ENCODE measurements at places on chromosomes 16 and 17. TPM values are rescaled to one million over a fixed set of nuclear protein-coding genes. Genes with fewer than 3 reads are reported as not detected.

Gene KRT40
- not detected for total RNA-seq

Gene CD300E
- not detected for total RNA-seq

Gene PYY
- total RNA-seq: not detected

- peaks cover 13% of the 10 kb centered on the region for H3K4me1 ChIP-seq
- no peaks in the 10 kb centered on the region for H3K36me3 ChIP-seq
- H3K4me3 ChIP-seq: no peak overlapping the region
- H3K27ac ChIP-seq: no peak overlapping the region
Observed at GRCh38 chr16:24753000-24753399, 23.5 kb downstream of the TNRC6A start.

GRCh38 chr17:3794557-3795389 is 6.2 kb downstream of the ITGAE start:
- no peak overlapping the region for H3K27ac ChIP-seq
- no peaks in the 10 kb centered on the region for H3K4me1 ChIP-seq
- DNase-seq: no peak
- H3K36me3 ChIP-seq: no peaks in the 10 kb centered on the region

- H3K4me3 ChIP-seq: no peak overlapping the region
- H3K36me3 ChIP-seq: no peaks in the 10 kb centered on the region
- no peak overlapping the region for H3K27ac ChIP-seq
- H3K27me3 ChIP-seq: no peaks in the 10 kb centered on the region
Observed at GRCh38 chr17:57530508-57530907, 214.6 kb downstream of the CCDC182 start.

DNA sequence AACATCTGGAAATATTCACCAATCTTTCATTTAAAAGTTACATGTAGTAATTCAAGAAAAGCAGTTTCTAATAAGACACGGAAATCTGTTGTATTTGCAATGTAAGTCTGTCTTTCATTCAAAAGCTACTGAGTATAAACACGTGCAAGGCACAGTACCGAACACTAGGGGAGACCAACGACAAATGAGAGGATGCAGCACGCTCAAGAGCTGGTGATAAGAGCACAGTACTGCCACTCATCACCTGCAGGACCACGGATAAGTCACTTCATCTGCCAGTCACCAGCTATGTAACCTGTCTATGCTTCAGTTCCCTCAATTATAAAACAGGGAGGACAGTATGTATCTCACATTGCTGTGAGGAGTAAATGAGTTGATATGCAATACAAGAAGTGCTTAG is 67.1 kb downstream of the CLEC18A start:
- no peaks in the 10 kb centered on the region for H3K27me3 ChIP-seq
- H3K27ac ChIP-seq: no peak overlapping the region
- no peak overlapping the region for H3K4me3 ChIP-seq
- H3K36me3 ChIP-seq: peaks cover 46% of the 10 kb centered on the region
- H3K4me1 ChIP-seq: no peaks in the 10 kb centered on the region
- peak; percentile 29 for DNase-seq

GRCh38 chr16:23952971-23953300 is 117.2 kb downstream of the PRKCB start:
- H3K27ac ChIP-seq: no peak overlapping the region
- no peak for DNase-seq

DNA sequence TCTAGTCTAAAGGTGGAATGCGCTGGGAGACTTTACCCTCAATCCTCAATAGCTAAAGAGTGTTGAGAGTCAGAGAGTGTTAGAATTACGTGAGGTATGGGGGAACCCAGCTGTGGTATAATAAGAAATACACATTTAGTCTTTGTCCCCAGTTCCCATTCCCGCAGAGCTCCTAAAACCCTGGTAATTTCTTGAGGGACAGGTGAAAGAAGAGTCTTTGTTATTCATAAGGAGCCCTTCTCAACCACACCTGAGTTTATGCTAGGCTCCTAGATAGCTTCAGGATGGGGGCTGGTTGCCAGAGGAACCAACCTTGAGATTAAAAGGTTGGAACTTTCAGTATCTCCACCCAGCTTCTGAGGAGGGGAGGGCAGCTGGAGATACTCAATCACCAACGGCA is 5.8 kb downstream of the ZNF18 start:
- H3K36me3 ChIP-seq: no peaks in the 10 kb centered on the region
- H3K27me3 ChIP-seq: no peaks in the 10 kb centered on the region
- H3K4me1 ChIP-seq: no peaks in the 10 kb centered on the region

DNA sequence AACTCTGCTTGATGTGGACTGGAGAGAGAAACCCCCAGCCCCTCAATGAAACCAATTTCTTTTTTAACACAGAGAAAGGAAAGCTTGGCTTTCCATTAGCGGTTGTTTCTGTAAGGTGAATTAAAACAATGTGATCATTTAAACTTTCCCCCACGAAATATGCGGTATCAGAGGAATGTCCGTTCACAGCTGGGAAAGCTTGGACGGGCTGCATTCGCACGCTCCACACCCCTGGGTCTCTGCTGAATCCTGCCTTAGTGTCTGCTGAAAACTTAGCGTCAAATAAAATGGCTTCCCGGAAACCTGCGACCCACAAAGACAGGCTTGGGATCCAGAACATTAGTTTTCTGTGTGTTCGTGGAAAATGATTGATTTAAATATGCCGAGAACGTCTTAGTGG is 71.7 kb downstream of the C16orf95 start:
- H3K27ac ChIP-seq: no peak overlapping the region
- peaks cover 9% of the 10 kb centered on the region for H3K4me1 ChIP-seq
- DNase-seq: no peak
- H3K4me3 ChIP-seq: no peak overlapping the region
- H3K27me3 ChIP-seq: peaks cover 41% of the 10 kb centered on the region
- H3K36me3 ChIP-seq: no peaks in the 10 kb centered on the region

GRCh38 chr16:86609661-86610060 is 31.3 kb downstream of the FOXL1 start:
- no peaks in the 10 kb centered on the region for H3K36me3 ChIP-seq
- no peak overlapping the region for H3K27ac ChIP-seq
- DNase-seq: no peak
- H3K27me3 ChIP-seq: no peaks in the 10 kb centered on the region

GRCh38 chr17:30360086-30360808 is 18.5 kb upstream of the CPD start:
- peaks cover 6% of the 10 kb centered on the region for H3K4me1 ChIP-seq
- H3K36me3 ChIP-seq: peaks cover 3% of the 10 kb centered on the region
- H3K27me3 ChIP-seq: no peaks in the 10 kb centered on the region
- no peak overlapping the region for H3K27ac ChIP-seq
- no peak overlapping the region for H3K4me3 ChIP-seq

- peaks cover 27% of the 10 kb centered on the region for H3K4me1 ChIP-seq
- no peak overlapping the region for H3K4me3 ChIP-seq
- H3K27me3 ChIP-seq: peaks cover 50% of the 10 kb centered on the region
Observed at GRCh38 chr16:1911467-1912214, 6.6 kb downstream of the HS3ST6 start.

- H3K27me3 ChIP-seq: no peaks in the 10 kb centered on the region
- peak; percentile 91 for DNase-seq
- peaks cover 37% of the 10 kb centered on the region for H3K4me1 ChIP-seq
- peaks cover 81% of the 10 kb centered on the region for H3K36me3 ChIP-seq
- H3K27ac ChIP-seq: peak overlapping the region; percentile 67
- no peak overlapping the region for H3K4me3 ChIP-seq
Observed at GRCh38 chr17:74770498-74771318, 5.4 kb downstream of the NAT9 start.

DNA sequence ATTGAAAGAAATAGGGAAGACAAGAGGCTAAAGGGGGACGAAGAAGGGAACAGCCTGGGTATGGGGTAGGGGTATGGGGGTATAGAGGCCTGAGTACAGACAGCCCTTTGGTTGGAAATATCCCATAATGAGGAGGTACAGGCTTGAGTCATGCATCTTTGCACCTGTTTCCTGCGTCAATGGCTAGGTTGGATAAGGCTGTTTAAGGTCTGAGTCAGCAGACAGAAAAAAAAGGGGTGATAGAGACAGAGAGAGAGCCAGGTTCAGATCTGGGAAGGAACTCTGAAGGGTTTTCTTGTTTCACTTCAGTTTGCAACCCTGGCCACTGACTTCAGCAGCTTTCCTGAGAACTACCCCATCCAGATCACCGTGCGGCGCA is 8.5 kb downstream of the FNDC8 start:
- no peaks in the 10 kb centered on the region for H3K27me3 ChIP-seq
- no peak overlapping the region for H3K27ac ChIP-seq
- no peak overlapping the region for H3K4me3 ChIP-seq
- no peaks in the 10 kb centered on the region for H3K4me1 ChIP-seq
- no peak for DNase-seq

DNA sequence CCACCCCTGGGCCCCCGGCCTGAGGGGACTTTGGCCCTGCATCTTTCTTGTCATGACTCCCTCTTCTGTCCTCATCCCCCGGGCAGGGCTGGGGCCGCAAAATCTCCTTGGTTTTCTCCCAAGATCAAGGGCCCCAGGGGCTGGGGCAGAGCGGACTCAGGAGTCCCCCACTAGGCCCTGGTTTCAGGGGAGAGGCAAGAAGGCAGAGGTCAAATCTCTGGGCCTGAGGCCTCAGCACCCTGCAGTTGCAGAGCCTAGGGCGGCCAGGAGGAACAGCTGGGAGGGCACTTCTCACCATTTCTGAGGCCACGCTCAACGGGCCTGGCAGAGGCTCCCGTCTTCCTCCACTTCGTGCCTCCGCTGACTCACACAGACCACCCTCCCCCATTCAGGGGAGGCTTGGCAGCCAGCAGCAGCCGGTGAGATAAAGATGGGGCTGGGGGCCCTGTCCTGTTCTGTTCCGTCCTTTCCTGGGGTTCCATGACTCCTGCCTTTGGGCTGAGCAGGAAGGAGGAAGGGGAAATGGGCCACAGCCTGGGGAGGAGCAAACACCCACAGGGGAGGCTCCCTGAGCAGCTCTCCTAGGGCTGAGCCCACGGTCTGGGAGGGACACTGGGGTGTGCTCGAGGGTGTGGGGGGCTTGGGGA is 12.4 kb downstream of the ZSCAN10 start:
- no peak overlapping the region for H3K27ac ChIP-seq
- DNase-seq: no peak
- H3K4me3 ChIP-seq: no peak overlapping the region

GRCh38 chr17:32834104-32834503 is 42.8 kb downstream of the MYO1D start:
- no peak overlapping the region for H3K4me3 ChIP-seq
- no peaks in the 10 kb centered on the region for H3K27me3 ChIP-seq
- H3K4me1 ChIP-seq: peaks cover 19% of the 10 kb centered on the region

DNA sequence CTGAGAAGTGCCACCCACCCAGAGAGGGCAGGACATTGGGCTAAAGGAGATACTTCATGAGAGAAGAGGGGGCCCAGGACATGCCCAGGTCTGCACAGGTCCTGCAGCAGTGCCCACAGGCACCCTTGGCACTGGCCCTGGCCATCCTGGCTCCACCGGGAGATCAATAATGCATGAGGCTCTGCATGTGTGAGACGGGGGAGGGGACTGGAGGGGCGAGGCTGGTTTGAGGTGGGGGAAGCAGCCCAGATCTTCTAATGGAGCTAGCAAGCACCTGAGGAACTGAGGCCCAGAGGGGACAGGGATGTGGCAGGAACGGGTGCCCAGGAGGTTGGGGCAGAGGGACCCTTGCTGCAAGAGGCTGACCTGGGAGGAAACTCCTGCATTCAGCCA is 567 bp downstream of the OSBPL7 start:
- peaks cover 20% of the 10 kb centered on the region for H3K4me1 ChIP-seq
- no peaks in the 10 kb centered on the region for H3K27me3 ChIP-seq
- H3K27ac ChIP-seq: peak overlapping the region; percentile 89
- H3K4me3 ChIP-seq: peak overlapping the region; percentile 98
- peaks cover 71% of the 10 kb centered on the region for H3K36me3 ChIP-seq

DNA sequence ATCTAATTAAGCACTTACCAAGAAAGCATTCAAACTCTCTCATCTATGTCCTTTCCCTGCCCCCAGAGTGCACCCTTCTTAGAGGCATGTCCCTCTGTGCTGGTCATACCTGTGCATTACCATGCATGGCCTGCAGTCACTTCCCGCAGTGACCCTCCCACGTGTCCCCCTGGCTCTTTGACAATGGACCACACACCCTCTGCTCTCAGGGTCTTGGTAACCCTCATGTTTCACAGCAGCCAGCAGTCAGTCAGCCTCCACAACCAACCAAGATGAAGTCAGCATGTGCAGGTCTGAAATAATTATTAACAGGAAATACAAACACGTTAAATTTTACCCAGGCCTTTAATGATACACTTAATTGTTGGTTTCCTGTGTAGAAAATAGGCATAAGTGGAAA is 10.1 kb downstream of the KRT33A start:
- no peaks in the 10 kb centered on the region for H3K36me3 ChIP-seq
- peak overlapping the region; percentile 25 for H3K27ac ChIP-seq
- peak; percentile 58 for DNase-seq
- peak overlapping the region; percentile 4 for H3K4me3 ChIP-seq
- H3K4me1 ChIP-seq: peaks cover 32% of the 10 kb centered on the region
- no peaks in the 10 kb centered on the region for H3K27me3 ChIP-seq

- H3K27ac ChIP-seq: no peak overlapping the region
- peak; percentile 70 for DNase-seq
- H3K4me3 ChIP-seq: no peak overlapping the region
- no peaks in the 10 kb centered on the region for H3K4me1 ChIP-seq
Observed at GRCh38 chr16:10729104-10730048, 14.3 kb upstream of the NUBP1 start.

DNA sequence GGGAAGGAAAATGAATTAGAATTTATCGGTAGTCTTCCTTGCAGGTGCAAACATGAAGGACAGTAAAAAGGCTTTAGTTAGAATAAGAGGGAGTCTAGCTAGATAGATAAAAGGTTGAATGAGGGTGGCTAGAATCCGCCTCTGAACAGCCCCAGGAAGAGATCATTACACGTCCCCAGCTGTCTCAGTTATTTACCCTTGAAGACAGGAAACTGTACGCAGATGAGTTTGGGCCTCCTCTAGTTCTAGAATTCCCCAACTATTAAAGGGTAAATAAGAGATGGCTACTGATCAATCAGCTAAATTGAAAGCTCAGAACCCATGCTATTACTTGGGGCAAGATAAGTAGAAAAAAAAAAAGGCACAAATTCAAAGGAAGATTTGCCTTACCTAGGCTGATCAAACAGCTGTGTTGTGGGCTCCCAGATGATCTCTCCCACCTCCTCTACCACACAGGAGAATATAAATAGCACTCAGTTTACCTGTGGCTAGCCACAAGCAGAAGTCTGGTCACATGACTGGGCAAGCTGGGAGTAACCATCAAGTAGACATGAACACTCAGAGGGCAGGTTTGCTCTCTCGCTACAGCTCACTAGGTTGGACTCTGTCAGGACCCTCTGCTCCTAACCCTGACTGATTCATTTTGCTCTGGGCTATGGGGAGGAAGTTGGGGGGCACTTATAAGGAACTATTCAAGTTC is 17.0 kb downstream of the FAM117A start:
- no peak overlapping the region for H3K4me3 ChIP-seq
- no peak overlapping the region for H3K27ac ChIP-seq
- H3K4me1 ChIP-seq: peaks cover 11% of the 10 kb centered on the region
- no peaks in the 10 kb centered on the region for H3K27me3 ChIP-seq
- H3K36me3 ChIP-seq: no peaks in the 10 kb centered on the region
